ENCODE measurements at places on chromosomes 12 and 14.

- no peak for DNase-seq
Observed at GRCh38 chr12:32066206-32066605, 40.4 kb upstream of the BICD1 start.

GRCh38 chr12:21598651-21599050 is 6.0 kb downstream of the GYS2 start:
- no peak for DNase-seq

- DNase-seq: no peak
Observed at GRCh38 chr12:56150563-56150962, 1.8 kb upstream of the MYL6B start.

GRCh38 chr12:57708296-57708695 is 14.4 kb downstream of the OS9 start:
- DNase-seq: no peak

DNA sequence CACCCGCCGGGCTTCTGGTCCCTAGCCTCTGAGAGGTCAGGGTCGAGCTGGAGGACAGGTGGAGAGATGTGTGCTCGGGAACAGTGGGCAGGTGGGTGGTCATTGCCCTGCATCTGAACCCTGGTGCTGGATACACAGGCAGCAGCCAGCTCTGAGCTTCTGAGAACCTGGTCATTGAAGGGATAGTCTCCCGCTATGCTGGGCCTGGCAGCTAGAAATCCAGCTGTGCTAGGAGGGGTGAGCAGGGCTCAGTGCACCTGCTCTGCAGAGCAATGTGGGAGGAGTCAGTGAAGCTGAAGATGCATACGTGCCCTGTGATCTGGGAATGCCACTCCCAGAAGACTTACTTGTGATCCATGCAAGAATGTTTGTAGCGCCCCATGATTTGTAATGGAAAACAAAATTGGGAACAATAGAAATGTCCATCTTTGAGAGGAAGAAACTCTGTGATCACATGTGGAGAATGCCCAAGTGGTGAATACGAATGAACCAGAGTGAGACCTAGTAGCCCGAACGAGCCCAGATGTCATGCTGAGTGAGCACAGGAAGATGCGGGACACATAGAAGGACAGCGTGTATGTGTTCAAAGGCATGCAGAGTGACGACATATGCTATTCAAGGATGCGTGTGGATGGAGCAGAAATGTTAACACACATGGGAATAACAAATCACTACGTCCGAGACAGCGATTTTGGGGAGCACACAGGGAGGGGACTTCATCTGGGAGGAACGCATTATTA is 63.4 kb downstream of the AACS start:
- DNase-seq: no peak

DNA sequence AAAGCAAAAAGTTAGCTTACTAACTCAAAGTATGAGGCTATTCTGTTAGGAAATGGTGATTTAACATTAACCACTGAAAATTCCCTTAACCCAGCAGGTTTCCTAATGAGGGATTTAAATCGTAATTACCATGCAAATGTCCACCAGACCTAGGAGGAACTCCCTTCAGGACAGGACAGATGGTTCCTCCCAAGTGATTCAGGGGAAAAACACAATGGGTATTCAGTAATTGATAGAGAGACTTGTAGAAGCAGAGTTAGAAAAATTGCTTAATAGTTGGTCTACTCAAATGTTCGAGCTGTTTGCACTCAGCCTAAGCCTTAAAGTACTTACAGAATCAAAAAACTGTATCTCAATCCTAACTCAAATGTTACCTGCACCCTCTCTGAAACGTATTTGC is 21.6 kb downstream of the RERGL start:
- DNase-seq: no peak

DNA sequence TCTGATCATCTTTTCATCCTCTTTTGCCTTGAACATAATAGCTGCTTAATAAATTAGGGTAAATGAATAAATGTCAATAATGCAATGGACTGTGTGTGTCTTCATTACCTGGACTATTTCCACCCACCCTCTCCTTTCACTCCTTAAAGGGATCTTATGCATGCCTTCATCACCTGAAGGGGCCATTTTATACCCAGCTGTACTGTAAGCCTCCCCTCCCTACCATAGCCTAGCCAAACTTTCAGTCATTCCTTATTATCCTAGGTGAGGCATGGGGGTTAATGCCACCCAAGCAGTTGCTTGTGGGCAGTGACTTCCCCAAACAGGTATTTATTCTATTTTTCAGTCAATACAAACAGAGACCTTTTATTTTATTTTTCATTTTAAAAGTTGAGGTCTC is 127.8 kb upstream of the PARP11 start:
- no peak for DNase-seq

DNA sequence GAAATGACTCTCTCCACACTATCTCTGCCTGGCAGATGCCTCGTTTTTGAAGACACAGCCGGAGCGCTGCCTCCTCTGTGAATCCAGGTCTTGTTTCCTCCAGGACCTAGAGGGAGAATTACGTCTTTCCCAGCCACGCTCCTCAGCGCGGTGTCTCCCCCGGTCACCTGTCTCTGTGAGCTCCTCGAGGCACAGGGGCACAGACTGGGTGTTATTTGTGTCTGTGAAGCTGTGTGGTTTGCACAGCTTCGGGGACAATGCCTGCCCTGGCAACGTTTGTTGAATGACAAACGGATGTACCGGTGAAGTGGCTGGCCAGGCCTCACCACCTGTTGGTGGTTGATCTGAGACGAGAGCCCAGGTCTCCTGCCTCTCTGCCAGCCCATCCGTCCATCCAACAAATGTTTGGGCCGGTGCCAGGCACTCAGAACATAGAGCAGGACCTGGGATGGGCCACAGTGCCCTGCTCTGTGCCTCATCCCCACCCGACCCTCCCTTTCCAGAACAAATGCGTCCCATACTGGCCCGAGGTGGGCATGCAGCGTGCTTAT is 6.1 kb downstream of the PTPN6 start:
- no peak for DNase-seq

DNA sequence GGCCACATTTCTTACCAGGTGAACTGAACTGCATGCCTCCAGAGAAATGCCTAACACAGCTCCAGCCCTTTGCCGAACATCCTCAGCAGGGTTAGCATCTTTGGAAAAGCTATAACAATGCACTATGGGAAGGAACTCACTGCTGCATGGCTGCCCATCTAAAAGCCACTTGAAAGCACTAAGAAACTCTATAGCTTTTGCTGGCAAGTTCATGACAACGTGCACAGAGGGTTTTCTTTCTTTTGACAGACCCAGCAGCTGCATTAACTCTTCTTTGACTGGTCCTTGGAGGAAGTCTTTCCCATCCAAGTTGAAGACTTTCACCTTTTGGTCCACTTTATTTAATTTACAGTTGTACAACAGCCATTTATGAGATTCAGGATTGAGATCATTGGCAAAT is 5.3 kb downstream of the TRMT5 start:
- no peak for DNase-seq

GRCh38 chr14:105469456-105470349 is 4.9 kb upstream of the CRIP2 start:
- no peak for DNase-seq

DNA sequence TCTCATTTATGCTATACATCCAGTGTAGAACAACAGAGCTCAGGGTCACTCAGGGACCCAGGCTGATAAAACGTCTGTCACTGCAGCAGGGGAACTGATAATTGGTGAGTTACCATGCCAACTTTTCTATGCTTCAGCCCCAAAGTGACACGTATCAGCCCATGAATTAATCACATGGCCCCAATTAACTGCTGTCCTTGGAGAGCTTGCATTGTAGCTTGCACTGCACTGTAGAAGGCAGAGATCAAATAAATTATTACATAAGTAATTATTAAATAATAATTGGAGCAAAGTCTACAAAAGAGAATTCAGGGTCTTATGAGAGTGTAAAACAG is 144.6 kb downstream of the SUDS3 start:
- no peak for DNase-seq

DNA sequence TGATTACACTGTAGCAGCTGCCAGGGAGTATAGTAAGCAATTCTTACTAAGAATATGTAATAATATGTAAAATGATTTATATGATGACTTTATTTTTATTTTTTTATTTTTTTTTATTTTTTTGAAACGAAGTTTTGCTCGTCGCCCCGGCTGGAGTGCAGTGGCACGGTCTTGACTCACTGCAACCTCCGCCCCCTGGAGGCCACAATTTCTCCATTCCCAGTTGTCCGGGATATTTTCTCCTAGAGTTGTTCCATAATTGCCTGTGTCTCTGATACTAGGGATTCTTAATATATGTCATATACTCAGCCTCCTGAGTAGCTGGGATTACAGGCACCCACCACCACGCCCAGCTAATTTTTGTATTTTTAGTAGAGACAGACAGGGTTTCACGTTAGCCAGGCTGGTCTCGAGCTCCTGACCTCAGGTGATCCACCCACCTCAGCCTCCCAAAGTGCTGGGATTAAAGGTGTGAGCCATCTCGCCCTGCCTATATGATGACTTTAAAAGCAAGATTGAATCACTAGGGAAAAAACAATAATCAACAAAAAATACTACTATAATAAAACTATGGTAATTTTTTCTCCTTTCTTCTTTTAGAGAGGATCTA is 12.2 kb upstream of the ITPR2 start:
- peak; percentile 17 for DNase-seq

GRCh38 chr12:68998041-68998440 is 65.1 kb upstream of the CPM start:
- no peak for DNase-seq

GRCh38 chr12:107352347-107353081 is 259.2 kb upstream of the CRY1 start:
- no peak for DNase-seq

GRCh38 chr14:102606296-102606695 is 13.8 kb downstream of the RCOR1 start:
- DNase-seq: no peak

- no peak for DNase-seq
Observed at GRCh38 chr12:11739980-11740577, 90.6 kb downstream of the ETV6 start.

DNA sequence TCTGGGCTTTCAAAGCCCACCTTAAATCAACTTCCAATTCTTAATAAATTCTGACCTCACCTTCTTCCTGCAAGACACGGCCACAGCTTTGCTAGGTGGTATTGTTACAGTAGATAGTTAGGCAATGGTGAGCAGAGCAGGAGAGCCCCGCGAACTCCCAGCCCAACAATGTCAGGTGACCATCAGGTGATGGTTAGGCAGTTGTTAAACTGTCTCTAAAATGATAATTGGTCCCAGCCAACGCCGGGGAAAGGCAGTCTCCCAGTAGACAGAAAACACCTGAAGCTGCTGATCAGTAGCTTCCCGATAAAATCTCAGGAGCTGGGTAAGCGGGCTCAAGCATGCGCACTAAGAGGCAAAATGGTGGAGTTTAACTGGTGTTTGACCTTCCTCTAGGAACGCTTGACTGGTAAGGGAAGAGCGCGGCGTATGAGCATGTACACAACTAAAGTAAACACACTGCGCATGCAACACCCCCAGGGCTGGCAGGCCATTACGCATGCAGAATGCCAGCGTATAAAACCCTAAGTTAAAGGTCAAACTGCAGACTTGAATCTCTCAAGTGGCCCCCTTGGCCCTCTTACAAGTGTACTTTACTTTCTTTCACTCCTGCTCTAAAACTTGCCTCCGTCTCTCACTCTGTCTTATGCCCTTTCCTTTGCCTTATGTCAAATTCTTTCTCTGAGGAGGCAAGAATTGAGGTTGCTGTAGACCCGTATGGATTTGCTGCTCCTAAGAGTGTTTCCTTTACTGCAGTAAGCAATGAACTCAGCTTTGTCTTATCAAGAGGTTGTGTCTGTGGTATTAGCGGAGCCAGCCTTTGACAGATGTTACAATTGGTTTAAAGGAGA is 113.5 kb downstream of the C12orf75 start:
- no peak for DNase-seq

DNA sequence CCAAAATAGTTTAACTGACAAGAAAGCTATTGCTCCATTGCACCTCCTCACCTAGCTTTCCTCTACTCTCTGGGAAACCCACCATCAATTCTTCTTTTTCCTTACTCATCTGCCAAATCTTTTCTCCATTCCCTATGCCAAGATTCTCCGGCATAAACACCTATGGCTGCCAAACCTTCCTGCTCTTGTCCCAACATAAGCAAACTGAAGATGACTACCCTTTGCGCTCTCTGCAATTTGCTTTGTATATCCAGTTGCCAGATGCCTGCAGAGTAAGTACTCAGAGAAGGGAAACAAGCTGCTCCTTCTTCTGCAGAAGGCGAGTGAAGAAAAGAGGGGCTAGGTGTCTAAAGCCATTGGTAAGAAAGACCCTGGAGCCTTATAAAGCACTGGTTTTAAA is 11.5 kb downstream of the PTGER2 start:
- no peak for DNase-seq

DNA sequence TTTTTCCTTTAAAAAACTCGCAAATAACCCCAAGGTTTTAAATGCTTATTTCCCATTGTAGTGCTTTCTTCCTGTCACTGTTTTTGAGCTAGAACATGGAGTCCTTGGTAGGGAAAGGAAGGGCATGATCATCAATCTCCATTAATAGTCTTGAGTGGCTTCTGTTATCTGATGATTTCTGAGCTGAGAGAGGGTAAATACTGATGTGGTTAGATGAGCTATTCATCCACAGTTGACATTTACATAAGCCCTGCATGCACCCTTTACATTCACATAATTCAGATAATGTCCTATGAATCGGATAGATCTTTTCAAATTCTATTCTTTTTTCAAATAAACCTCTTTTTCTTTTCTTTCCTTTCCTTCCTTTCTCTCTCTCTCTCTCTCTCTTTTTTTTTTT is 81.4 kb downstream of the NTN4 start:
- no peak for DNase-seq

DNA sequence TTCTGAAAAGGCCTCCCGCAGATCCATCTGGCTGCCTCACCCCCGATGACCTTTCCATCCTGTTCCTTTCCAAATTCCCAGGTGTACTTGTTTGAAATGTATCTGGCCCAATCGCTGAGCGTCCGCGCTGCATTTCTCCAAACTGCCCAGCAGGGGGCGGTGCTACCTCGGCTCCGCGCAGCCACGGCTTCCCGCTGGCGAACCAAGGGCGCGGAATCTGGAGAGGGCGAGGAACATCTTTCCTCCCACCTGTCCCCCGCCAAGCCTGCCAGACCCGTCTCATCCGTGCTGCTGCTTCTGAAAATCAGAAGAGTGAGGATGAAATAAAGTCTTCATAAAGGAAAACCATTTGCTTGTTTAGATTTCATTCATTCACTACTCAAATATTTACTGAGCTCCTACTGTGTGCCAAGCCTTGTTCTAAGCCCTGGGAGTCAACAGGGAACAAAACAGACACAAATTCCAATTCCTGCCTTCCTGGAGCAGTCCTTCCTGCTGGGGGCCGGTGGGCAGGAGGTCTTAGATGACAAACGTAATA is 16.8 kb upstream of the MYL2 start:
- DNase-seq: peak; percentile 61

DNA sequence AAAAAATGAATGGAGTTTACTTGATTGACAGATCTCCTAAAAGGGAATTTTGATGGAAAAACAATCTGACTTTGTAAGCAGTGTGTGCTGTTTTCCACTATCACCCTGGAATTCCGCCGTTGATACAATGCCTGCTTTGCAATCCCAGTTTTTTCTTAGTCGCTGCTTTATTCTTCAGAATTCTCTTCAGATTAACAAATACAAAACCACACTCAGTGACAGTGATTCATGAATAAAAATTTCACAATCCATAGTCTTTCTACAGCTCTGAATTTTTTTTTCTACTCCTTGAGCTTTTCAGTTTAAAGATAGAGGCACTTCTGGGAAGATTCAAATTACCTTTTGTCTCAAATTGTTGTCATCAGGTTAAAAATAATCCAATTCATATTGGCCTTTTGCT is 44.6 kb upstream of the KITLG start:
- no peak for DNase-seq

Measured in stimulated activated CD4-positive, alpha-beta T cell treated with anti-CD3 and anti-CD28 coated beads, Interleukin-12 subunit alpha, Interleukin-12 subunit beta, amount 100 ng/mL, for 4 hours (primary cell).